ENCODE measurements at places on chromosomes 12 and 14.

GRCh38 chr14:64825006-64825405 lies 54.7 kb downstream of the SPTB start:
- no peak for DNase-seq

GRCh38 chr12:12720052-12720451 lies 2.9 kb downstream of the CDKN1B start:
- no peak for DNase-seq

DNA sequence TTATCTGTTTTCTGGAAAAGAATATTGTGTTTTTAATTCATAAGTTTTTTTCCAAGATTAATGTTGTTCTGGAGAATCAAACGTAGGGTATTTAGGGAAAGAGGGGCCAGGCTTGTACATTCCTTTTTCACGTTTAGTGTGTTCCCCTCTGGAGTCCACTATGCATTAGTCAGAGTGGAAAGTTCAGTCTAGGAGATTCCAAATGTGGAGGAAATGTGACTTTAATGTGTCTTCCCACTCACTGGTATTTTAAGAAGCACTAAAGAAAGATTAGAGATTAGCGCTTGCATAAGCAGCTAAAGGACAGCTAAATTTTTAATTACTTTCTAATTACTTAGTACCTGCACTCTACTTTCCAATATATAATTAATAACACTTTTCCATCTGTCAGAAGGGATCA lies 4.4 kb upstream of the PDE6H start:
- DNase-seq: no peak

- DNase-seq: no peak
These were observed 116.4 kb downstream of the NTN4 start for GRCh38 chr12:95674163-95674562.

GRCh38 chr12:1104088-1104800 lies 113.2 kb downstream of the ERC1 start:
- DNase-seq: no peak

DNA sequence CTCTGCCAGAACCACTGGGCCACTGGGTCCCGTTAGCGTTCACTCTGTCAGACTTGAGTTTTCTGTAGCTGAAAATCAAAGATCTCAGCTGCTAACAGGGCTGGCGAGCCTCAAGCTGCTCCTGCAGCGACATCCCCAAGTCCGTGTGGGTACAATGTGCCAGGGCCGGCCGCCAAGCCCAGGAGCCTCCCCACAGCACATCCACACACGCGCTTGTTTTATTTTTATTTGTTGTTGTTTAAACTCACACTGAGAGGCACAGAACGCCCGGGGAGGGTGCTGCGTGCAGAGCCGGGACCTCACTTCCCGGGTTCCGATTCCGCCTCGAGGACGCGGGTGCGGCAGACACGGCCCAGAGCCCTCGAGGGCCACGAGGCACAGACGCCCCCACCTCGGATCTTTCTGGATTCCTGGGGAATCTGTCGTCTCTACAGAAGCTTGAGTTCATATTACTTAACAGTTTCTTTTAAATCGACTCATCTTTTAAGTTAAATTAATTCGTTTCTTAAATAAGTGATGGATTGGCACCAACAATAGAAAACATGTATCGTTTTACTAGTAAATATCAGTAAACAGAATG lies 9.3 kb downstream of the GALNT9 start:
- no peak for DNase-seq

GRCh38 chr12:126210026-126210425 lies 1144.8 kb downstream of the AACS start:
- no peak for DNase-seq

- DNase-seq: peak; percentile 92
These were observed 2.8 kb upstream of the HOXC8 start for GRCh38 chr12:54005853-54006558.

GRCh38 chr12:59887178-59887577 lies 291.3 kb downstream of the SLC16A7 start:
- no peak for DNase-seq

GRCh38 chr12:45439039-45439438 lies 223.1 kb downstream of the ANO6 start:
- no peak for DNase-seq

GRCh38 chr12:8065991-8066594 lies at the start of gene C3AR1:
C3AR1 (minus strand) TSS chr12:8066359; CDS start chr12:8060185, 6,174 bp downstream.
- no peak for DNase-seq

GRCh38 chr12:94670075-94670474 lies 19.7 kb upstream of the TMCC3 start:
- no peak for DNase-seq

GRCh38 chr12:100372853-100373640 lies 16.2 kb downstream of the SLC17A8 start:
- no peak for DNase-seq

DNA sequence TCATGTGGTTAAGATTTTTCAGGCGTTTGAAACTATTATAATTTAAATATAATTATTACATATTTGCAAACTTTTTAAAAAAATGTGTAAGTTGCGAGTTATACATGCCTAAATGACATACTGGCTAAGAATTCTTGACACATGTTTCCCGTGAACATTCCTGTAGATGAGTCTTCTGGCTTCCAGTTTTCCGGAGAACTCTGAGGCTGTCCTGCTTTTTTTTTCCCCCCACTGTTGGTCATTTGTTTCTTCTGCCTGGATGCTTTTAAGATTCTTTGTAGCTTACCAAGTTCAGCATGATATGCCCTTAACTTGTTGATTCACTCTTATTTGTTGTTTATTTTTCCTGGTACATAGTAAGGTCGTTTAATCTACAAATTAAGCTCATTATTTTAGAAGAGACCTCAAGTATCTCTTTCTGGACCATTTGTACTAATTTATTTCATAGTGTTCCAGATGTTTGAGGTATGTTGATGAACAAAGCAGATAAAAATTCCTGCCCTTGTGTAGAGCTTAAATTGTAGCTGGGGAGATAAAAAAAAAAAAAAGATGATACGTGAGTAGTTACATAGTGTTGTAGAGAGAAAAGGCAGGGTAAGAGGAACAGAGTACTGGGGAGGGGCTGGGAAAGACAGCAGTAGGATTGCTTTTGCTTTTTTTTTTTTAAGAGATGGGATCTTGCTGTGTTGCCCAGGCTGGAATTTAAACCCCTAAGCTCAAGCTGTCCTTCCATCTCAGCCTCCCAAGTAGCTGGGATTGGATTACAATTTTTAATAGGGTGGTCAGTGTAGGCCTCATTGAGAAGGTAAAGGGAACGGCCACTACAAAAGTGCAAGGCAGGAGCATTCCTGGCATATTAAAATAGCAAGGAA lies 32.8 kb downstream of the ARHGAP5 start:
- no peak for DNase-seq

DNA sequence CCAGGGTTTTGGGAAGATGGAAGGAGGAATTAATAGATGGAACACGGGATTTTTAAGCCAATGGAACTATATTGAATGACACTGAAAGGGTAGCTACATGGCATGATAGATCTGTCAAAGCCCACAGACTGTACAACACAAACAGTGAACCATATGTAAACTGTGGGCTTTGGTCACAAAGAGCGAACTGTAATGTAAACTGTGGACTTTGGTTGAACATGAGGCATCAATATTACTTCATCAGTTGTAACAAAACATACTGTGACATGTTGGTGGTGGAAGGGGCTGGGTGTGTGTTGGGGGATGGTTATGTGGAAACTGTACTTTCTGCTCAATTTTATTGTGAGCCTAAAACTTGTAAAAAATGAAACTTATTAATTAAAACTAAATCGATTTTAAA lies 210.6 kb upstream of the HMGA2 start:
- DNase-seq: no peak

Measured in uterus (tissue), 4 donors.